ENCODE measurements at places on chromosomes 16 and 17.

DNA sequence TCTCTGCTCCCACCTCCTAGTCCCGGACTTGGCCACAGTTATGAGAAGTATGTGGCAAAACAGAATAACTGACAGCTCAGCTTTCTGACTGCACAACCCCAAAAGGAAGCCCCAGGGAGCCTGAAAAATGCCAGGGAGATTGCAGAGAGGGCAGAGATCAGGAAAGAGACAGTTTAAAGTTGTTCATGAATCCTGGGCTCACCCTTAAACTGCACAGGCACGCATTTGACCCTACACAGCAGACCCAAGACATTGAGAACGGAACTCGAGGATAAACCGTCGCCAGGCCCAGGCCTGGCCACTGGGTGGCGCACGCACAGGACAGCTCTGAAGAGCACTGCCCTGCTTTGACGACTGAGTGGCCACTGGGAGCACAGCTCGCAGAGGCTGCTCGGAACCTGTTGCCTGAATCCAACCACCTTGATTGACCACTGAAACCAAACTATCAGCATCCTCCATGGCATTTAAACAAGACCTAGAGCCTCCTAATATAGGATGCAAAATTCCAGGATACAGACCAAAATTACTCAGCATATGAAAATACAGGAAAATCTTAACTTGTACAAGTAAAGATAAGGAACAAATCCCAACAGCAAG lies 114.0 kb downstream of the C16orf95 start:
- peak; percentile 14 for DNase-seq

GRCh38 chr17:56623383-56623782 lies 29.9 kb downstream of the NOG start:
- DNase-seq = no peak

- no peak for DNase-seq
Observed at GRCh38 chr16:82108774-82109173, 61.2 kb downstream of the MPHOSPH6 start.

GRCh38 chr17:40447806-40448205 lies 4.6 kb downstream of the IGFBP4 start:
- DNase-seq = no peak

DNA sequence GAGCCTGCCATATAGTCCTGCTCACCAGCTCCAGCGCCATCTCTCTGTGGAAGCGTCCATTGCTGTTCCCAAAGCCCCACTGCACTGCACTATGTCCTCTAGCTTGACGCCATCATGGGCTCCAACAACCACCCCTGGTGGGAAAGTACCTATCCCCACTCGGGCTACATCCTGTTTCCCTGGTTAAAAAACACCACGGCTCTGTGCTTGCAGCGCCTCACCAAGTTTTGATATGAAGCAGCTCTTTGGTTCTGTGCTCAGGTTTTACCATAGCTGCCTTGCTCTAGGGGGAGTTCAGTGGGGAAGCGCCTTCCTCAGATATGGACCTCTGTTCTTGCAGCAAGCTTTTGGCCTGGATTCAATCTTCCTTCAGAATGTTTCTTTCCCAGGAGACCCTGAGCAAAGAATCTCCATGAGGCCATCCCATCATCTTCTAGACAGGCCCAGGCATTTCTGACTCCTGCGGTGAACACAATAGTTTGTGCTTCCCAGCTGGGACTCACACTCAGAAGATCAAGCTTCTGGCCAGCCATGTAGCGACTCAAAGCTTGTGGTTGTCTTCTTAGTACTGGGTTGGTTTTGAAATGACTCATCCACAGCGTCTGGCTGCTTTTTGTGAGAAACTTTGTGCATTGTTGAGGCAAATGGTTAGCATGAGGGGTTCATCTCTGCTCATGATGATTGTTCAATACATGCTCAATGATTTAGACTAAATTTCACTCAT lies 39.5 kb downstream of the DYNLRB2 start:
- DNase-seq = peak; percentile 46

GRCh38 chr17:62882878-62883277 lies 74.8 kb upstream of the MARCHF10 start:
- no peak for DNase-seq

- DNase-seq = no peak
Observed at GRCh38 chr17:63042256-63042812, 76.3 kb downstream of the TANC2 start.

DNA sequence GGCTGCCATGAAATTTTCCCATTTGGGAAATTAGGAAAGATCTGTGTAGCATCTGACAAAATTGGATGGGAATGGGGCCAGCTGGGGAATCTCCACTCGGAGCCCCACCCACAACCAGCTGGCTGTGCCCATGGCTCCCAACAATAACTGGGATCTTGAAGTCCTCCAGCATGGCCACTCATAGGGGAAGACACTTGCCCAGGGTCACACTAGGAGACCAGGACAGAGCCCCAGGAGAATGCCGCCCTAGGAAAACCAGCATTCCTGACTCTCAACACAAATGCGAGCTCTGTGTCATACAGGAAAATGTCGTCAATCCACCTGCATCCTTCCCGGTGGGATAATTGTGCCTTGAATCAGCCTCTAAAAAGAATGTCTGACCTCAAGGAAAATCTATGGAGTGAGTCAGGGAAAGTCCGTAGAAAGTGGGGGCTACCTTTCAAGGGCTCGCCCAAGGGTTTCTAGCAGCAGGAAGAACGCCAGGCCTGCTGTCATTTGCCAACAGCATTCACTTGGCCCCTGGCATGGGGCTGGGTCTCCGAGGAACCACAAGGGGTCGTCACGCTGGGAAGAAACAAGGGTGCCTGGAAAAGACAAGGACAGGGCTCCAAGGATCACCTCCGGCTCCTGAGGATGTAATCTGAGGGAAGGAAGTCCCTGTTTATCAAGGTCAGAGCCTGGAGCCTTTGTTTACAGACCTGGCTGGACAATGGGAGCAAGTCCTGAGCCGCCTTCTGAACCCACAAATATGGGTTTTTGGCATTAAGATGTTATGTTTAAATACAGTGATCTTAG lies 15.9 kb downstream of the CDH5 start:
- no peak for DNase-seq

- DNase-seq = no peak
Observed at GRCh38 chr17:29787995-29788394, 142.0 kb downstream of the SSH2 start.

- no peak for DNase-seq
Observed at GRCh38 chr17:10744501-10745000, 14.7 kb upstream of the TMEM220 start.

DNA sequence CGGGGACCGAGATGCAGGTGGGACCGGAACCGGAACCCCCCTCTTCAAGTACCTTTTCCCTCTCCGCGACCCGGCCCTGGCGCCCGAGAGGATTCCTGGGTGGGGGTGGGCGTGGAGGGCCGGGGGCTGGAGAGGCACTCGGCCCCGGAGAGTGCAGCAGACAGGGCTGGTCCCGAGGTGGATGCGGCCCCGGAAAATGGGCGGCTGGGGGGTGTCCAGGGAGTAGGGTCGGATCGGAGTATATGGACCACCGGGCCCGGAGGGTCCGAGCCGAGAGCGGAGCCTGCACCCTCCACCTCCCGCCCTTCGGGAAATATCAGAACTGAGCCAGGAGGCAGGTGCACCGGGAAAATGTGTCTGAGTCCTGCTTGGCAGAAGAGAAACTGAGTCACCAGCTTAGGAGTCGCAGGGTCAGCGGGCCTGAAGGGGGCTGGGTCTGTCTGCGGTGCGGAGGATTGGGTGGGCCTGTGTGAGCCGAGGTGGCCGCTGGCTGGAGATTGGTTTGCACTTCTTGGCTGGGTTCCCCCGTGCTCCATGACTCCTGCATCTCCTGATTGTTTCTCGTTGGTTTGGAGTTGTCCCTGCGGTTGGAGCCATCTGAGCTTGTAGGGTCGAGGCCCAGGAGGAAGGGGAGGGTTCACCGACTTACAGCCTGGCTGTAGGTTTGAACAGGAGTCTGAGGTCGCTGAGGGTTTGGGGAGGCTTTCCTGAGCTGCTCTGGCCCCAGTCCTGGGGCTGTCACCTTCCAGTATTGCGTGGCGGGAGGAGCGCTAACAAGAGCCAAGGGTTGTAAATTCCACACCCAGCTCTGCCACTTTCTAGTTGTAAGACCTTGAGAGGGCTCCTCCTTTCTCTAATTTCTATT lies 518 bp downstream of the SH2B1 start:
- DNase-seq = peak; percentile 38
